ENCODE measurements at places on chromosomes 4 and X.

GRCh38 chrX:101415180-101416145 is 7.4 kb downstream of the HNRNPH2 start:
- peak; percentile 40 for DNase-seq

- peak; percentile 42 for DNase-seq
Measured at GRCh38 chr4:111630705-111631104, 514.5 kb upstream of the FAM241A start.

GRCh38 chr4:13088726-13089658 is 395.1 kb downstream of the RAB28 start:
- DNase-seq, result no peak

- no peak for DNase-seq
Measured at GRCh38 chr4:94304365-94304971, 38.2 kb downstream of the HPGDS start.

DNA sequence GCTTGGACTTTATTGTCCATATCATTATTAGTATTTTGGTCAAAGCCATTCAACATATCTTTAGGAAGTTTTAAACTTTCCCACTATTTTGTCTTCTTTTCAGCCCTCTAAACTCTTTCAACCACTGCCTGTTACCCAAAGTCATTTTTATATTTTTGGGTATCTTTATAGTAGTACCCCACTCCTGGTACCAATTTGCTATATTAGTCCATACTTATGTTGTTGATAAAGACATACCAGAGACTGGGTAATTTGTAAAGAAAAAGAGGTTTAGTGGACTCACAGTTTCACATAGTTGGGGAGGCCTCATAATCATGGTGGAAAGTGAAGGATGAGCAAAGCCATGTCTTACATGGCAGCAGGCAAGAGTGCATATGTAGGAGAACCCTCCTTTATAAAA is 271.4 kb downstream of the KLHL4 start:
- DNase-seq, result no peak
